ENCODE measurements at places on chromosomes 5 and 9. TPM values are rescaled to one million over a fixed set of nuclear protein-coding genes. Genes with fewer than 3 reads are reported as not detected.

DNA sequence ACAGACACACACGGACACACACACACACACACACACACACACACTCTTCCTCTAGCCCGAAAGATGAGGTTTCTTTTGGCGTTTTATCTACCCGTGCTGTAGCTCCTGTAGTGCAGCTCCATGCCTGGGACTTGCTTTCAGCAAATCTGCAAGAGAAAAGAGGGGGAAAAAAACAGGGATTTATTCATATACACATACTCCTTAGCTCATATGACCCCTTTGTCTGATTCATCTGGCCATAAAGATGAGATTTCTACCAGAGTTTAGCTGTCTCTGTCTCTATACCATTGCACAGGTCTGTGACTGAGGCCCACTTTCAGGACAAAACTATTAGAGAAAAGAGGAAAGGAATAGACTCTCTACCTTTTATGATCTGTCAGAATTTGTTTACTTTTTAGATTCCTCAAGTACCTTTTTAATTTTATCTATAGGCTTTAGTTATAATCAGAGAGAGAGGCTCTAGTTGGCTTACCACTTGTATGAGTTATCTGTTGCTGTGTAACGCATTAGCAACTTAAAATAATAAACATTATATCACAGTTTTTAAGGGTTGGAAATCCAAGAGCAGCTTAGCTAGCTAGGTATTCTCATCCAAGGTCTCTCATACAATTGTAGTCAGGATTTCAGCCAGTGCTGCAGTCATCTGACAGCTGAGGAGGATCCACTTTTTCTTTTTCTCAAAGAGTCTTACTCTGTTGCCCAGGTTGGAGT lies 14.7 kb downstream of the SNX2 start:
- peaks cover 25% of the 10 kb centered on the region for H3K36me3 ChIP-seq
- H3K4me1 ChIP-seq: no peaks in the 10 kb centered on the region
- H3K27me3 ChIP-seq: no peaks in the 10 kb centered on the region
- H3K4me3 ChIP-seq: no peak overlapping the region

DNA sequence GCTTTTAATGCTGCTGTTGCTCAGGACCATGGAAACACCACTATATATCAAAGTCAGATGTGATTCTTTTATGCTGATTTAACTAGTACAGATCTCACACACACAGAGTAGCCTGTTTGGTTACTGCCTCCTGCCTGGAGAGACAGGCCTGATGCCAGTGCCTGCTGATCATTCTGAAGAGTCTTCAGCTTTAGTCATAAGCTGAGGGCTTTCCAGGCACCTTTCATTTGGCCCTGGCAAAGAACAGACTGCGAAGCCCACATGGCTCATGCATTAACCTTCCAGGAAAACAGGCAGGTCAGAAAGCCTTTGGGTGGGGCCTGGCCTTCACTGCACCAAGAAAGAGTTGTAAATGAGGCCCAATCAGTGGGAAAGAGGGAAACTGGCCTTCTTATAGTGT lies 144.7 kb downstream of the SAXO1 start:
- DNase-seq: no peak
- peaks cover 24% of the 10 kb centered on the region for H3K4me1 ChIP-seq
- H3K36me3 ChIP-seq: peaks cover 20% of the 10 kb centered on the region
- no peak overlapping the region for H3K27ac ChIP-seq
- no peaks in the 10 kb centered on the region for H3K27me3 ChIP-seq

DNA sequence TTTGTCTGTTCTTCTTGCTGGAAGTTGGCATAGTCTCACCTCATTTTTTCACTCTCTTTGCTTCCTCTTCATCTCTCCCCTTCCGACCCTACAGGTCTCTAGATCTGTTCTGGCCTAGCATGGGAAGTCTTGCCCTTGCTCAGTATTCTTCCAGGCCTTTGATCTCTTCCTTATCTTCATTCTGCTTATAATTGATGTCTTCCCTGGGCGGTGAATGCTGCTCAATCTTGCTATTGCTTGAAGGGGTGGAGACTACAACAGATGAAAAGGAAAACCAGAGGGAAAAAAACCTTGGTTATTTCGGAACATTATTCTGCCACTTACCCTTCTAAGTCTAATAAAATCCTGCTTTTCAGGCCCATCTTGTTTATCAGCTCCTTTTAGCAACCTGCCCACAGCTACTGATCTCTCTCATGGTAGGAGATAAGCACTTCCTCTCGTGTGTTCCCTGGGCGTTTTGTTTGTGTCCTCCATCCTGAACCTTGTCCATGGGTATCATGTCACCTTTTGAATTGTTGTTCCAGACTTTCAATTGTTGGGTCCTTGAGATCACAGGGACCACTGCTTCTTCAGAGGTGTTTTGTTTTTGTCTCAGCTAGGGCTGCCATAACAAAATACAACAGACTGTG lies 375.6 kb downstream of the ADGRV1 start:
- H3K4me1 ChIP-seq: peaks cover 30% of the 10 kb centered on the region
- no peak for DNase-seq
- H3K4me3 ChIP-seq: peak overlapping the region; percentile 53
- no peaks in the 10 kb centered on the region for H3K27me3 ChIP-seq
- peaks cover 14% of the 10 kb centered on the region for H3K36me3 ChIP-seq

- DNase-seq: no peak
- no peaks in the 10 kb centered on the region for H3K36me3 ChIP-seq
- H3K27me3 ChIP-seq: peaks cover 52% of the 10 kb centered on the region
Observed at GRCh38 chr5:154513669-154514084, 35.6 kb upstream of the HAND1 start.

- no peaks in the 10 kb centered on the region for H3K4me1 ChIP-seq
- H3K4me3 ChIP-seq: no peak overlapping the region
- peaks cover 2% of the 10 kb centered on the region for H3K27me3 ChIP-seq
- no peaks in the 10 kb centered on the region for H3K36me3 ChIP-seq
- no peak overlapping the region for H3K27ac ChIP-seq
Observed at GRCh38 chr9:90189306-90189705, 453.3 kb downstream of the DIRAS2 start.

GLIPR2 gene
- 4.6 TPM for total RNA-seq

SPINK1 gene
- 930 TPM for total RNA-seq

GRCh38 chr5:117801583-117801982 lies 1186.8 kb downstream of the DTWD2 start:
- no peaks in the 10 kb centered on the region for H3K27me3 ChIP-seq
- H3K36me3 ChIP-seq: no peaks in the 10 kb centered on the region
- no peak overlapping the region for H3K4me3 ChIP-seq
- H3K4me1 ChIP-seq: no peaks in the 10 kb centered on the region
- no peak for DNase-seq

ZNF883 gene
- 12.9 TPM for total RNA-seq

PTGDS gene
- total RNA-seq: 1.7 TPM

DNA sequence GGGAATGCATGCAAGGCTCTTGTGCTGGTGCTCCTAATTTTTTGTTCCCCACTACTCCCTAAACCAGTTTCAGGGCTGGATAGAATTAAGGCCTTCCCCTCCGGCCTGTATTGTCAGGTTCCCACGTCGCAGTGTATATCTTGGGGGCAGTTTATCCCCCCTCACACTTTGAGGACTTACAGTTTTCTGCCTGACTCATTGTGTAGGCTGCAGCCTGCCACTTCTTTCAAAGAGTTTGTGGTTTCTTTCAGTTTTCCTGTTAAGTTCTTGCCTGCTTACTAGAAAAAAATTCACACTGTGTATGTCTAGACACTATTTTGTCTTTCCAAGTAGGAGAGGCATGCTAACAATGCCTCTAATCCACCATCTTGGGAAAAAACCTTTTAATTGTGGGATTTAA lies 28.4 kb upstream of the BTNL3 start:
- H3K27ac ChIP-seq: no peak overlapping the region
- no peaks in the 10 kb centered on the region for H3K4me1 ChIP-seq
- DNase-seq: no peak
- peaks cover 20% of the 10 kb centered on the region for H3K27me3 ChIP-seq
- H3K36me3 ChIP-seq: no peaks in the 10 kb centered on the region

SMIM32 gene
- 12.8 TPM for total RNA-seq

SLC34A1 gene
- total RNA-seq: 0.12 TPM

GRCh38 chr9:136409557-136410455 lies 608 bp downstream of the ENTR1 start:
- H3K27ac ChIP-seq: peak overlapping the region; percentile 86
- H3K4me3 ChIP-seq: peak overlapping the region; percentile 94
- H3K4me1 ChIP-seq: peaks cover 19% of the 10 kb centered on the region
- H3K27me3 ChIP-seq: no peaks in the 10 kb centered on the region
- peaks cover 3% of the 10 kb centered on the region for H3K36me3 ChIP-seq

ADAMTS19 gene
- 9.3 TPM for total RNA-seq

All from type B pancreatic cell (in vitro differentiated cells).